ENCODE measurements at places on chromosomes 2 and 18. TPM values are rescaled to one million over a fixed set of nuclear protein-coding genes. Genes with fewer than 3 reads are reported as not detected.

Gene DNAH7
- total RNA-seq = not detected

Gene GALNT14
- 11.2 TPM for total RNA-seq

Gene GAL3ST2
- 0.44 TPM for total RNA-seq

Gene RESP18
- not detected for total RNA-seq

Gene CXCR1
- total RNA-seq = not detected

- no peak overlapping the region for H3K4me3 ChIP-seq
- no peak overlapping the region for H3K27ac ChIP-seq
- 0 out of 2 replicates have a peak, but pooled peaks cover 6% of the 10 kb centered on the region for H3K27me3 ChIP-seq
- DNase-seq = no peak
- no peaks in the 10 kb centered on the region for H3K36me3 ChIP-seq
Observed at GRCh38 chr18:25144820-25145219, 207.1 kb downstream of the ZNF521 start.

DNA sequence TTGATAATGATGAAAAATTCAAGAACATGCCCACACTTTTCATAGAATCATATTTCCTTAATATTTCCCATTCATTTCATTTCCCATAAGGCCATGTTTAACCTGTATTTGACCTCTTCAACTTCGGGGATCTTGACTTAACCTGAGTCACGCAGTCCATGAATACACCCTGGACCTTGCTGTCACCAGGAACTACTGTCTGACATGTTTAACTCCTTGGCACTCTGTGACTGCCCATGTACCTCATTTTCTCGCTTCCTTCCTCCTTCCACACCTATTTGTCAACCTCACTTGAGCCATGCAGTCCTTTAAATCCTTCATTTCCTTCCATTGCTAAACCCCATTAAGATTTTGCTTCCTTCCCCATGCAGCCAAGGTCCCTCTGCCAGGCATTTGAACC, 16.3 kb downstream of the ABCB11 start:
- DNase-seq = no peak
- peaks cover 3% of the 10 kb centered on the region for H3K4me1 ChIP-seq
- H3K36me3 ChIP-seq = no peaks in the 10 kb centered on the region
- H3K27ac ChIP-seq = no peak overlapping the region

DNA sequence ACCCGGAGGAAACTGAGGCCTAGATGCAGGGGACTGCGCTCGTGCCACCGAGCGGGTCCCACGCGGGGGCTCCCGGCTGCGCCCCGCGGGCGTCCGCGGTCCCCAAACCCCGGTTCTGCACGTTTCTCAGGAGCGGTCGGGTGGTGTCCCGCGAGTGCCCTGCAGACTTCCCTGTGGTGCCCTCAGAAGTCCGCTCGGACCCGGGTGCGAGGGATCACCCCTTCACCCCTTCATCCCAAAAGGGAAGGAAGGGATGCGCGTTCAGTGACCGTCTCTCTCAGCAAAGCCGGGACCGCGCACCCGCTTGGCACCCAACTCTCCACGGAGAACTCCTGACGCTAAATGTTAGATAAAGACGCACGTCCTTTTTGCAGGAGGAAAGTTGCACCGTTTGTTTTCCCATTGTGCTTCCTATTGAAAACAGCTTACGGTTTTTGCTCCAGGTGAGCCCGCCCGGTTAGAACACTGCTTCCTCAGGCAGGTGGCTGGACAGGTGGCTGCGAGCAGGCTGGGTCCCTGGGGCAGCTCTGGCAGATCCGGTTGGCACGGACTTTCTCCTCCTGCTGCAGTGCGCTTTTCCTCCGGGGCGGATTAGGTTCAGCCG, 779 bp downstream of the DGKD start:
- H3K27me3 ChIP-seq = no peaks in the 10 kb centered on the region
- H3K36me3 ChIP-seq = no peaks in the 10 kb centered on the region
- peak overlapping the region; percentile 63 for H3K27ac ChIP-seq
- peaks cover 29% of the 10 kb centered on the region for H3K4me1 ChIP-seq
- H3K4me3 ChIP-seq = peak overlapping the region; percentile 65
- DNase-seq = no peak

- no peaks in the 10 kb centered on the region for H3K36me3 ChIP-seq
- peak; percentile 60 for DNase-seq
- peak overlapping the region; percentile 7 for H3K4me3 ChIP-seq
- H3K27me3 ChIP-seq = no peaks in the 10 kb centered on the region
Observed at GRCh38 chr2:47016172-47016913, 100.7 kb upstream of the MCFD2 start.

DNA sequence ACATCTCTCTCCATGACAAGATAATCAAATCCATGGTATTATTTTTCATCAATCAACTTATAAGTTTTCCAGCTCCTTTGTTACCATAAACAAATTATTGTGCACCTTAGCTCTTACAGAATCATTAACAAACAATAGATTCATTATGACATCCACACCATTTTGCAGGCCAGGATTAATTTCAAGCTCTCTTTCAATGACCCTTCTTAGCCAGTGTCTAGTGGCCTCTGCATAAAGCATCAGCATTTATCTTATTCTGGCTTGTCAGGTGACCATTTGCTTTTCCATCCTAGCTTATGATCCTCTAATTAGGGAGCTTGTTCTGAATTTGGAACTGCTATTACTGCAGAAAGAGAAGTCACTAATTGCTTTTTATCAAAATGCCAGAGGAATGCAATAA, 806.2 kb upstream of the CHAC2 start:
- no peaks in the 10 kb centered on the region for H3K4me1 ChIP-seq
- H3K4me3 ChIP-seq = no peak overlapping the region
- no peaks in the 10 kb centered on the region for H3K36me3 ChIP-seq
- H3K27me3 ChIP-seq = no peaks in the 10 kb centered on the region
- no peak overlapping the region for H3K27ac ChIP-seq

DNA sequence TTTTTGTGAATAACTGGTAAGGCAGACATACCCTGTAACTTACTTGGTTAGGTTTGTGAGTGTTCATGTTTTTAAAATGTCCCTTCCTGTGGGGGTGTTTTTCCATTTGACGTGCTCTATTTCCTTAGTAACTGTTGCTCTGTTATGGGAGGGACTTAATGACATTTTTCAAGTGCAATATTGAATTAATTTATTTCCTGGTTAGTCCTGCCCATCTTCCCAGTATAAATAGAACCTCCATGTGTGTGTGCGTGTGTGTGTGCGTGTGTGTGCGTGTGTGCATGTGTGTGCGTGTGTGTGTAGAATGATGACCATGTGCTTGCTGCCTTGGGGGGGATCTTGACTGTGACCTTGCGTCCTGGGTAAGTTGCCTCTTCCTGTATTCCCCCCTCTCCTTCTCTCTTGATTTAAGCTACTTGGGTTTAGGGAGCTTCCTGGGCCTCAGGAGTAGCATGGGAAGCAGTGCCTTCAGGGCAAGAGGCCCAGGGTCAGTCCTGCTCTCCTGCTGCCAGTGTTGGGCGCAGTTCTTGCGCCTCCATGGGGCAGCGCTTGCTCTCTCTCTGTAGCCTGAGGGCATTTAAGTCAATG, 163.9 kb downstream of the LDLRAD4 start:
- no peaks in the 10 kb centered on the region for H3K4me1 ChIP-seq
- no peak overlapping the region for H3K27ac ChIP-seq
- no peaks in the 10 kb centered on the region for H3K27me3 ChIP-seq
- no peak overlapping the region for H3K4me3 ChIP-seq

DNA sequence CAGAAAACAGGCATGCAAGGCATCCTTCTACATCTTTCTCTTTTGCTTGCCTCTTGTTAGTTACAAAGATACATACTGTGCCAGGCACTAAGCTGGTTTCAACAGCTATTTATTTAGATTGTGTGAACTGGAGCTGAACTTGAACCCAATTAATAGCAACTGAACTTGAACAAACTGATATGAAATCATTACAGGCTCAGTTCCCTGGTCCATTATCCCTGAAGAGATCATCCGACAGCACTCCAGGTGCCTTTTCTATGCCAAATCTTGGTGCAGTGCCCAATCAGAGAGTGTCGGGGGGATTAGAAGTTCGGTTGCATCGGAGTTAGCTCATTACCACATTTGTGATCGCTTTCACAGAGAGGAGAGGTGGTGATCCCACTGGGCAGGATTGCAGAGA, 477.6 kb downstream of the PARD3B start:
- H3K4me1 ChIP-seq = peaks cover 7% of the 10 kb centered on the region
- DNase-seq = no peak
- H3K36me3 ChIP-seq = no peaks in the 10 kb centered on the region
- no peak overlapping the region for H3K27ac ChIP-seq

DNA sequence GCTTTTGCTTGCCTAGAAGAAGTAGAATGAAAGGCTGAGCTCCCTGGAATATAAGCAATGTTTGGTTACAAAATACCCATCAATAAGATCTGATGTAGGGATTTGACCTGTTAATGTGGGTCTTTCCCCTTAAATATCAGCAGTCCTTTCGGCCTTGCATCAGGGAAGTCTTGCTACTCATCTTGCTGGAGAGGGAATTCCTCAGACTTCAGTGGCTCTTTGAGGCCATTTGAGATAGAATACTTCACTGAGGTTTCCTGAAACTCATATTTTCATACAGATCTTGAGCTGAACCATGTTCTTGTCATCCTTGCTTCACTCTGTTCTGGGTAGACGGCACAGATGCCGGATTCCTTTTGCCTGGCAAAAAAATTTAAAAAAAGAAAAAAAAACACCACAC, 3.9 kb downstream of the TWIST2 start:
- no peak for DNase-seq
- peaks cover 6% of the 10 kb centered on the region for H3K27me3 ChIP-seq
- no peaks in the 10 kb centered on the region for H3K4me1 ChIP-seq
- H3K4me3 ChIP-seq = no peak overlapping the region

DNA sequence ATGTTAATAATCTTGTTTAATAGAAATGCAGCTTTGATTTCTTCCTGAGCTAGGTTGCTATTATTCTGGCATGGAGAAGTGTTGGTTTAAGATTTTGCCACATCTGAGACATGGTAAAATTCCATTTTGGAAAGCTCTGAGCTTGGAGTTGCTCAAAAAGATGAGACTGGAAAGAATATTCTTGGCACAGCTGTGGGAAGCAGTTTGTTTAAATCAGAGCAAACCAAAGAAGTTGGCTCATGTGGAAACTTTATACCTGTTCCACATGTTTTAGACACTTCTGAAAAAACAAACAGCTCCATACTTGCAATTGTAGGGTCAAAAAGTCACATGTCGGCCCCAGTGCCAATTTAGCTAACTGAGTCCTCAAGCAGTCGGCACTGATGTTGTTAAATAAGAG, 116.6 kb downstream of the SLC4A3 start:
- H3K27ac ChIP-seq = no peak overlapping the region
- H3K4me3 ChIP-seq = no peak overlapping the region
- H3K4me1 ChIP-seq = no peaks in the 10 kb centered on the region
- H3K36me3 ChIP-seq = peaks cover 35% of the 10 kb centered on the region
- no peak for DNase-seq
- no peaks in the 10 kb centered on the region for H3K27me3 ChIP-seq

GRCh38 chr18:23353459-23353858, 99.6 kb upstream of the RIOK3 start:
- H3K27me3 ChIP-seq = no peaks in the 10 kb centered on the region
- H3K27ac ChIP-seq = no peak overlapping the region
- H3K36me3 ChIP-seq = no peaks in the 10 kb centered on the region

DNA sequence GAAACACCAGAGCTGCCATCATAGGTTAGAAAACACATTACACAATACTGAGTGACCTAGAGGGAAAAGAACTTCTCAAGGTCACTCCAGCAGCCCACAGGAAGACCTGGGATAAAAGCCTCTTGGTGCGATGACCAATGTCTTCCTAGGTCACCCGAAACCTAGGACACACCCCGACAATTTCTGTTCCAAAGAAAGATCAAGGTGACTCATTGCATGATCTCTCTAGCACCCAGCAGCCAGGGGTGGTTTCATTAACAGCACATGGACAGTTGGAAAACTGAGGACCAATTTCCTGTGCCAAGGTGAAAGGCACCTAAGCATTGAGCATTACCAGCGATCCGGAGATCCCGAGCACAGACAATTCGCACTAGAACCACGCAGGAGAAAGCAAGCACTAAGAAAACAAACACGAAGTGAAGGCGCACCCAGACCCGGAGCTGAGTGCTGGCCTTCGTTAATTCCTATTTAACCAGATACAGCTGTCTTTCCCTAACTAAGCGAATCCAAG, 1.5 kb downstream of the CACNB4 start:
- no peaks in the 10 kb centered on the region for H3K27me3 ChIP-seq
- no peak overlapping the region for H3K27ac ChIP-seq
- peak; percentile 13 for DNase-seq
- H3K36me3 ChIP-seq = no peaks in the 10 kb centered on the region
- H3K4me1 ChIP-seq = no peaks in the 10 kb centered on the region

DNA sequence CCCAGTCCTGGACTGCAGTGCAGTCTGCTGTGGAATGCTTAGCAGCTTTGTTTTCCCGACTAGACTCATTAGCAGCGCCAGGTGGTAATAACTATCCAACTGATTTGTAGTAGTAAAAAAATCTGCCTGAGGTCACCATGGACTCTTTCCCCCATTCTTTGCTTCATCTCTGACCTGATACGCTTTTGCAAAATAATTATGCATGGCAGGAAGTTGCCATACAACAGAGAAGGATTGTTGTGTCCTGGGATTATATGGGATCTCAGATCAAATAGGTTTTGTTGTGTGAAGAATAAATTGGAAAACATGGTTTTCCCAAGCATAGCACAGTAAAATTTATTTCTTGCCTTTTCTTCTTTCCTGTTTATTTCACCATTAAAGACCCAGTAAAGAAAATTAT, 72.4 kb upstream of the ATP5MC3 start:
- no peaks in the 10 kb centered on the region for H3K27me3 ChIP-seq
- H3K4me3 ChIP-seq = no peak overlapping the region
- H3K4me1 ChIP-seq = no peaks in the 10 kb centered on the region
- no peak for DNase-seq
- H3K27ac ChIP-seq = no peak overlapping the region

GRCh38 chr18:26181343-26181826, 44.9 kb upstream of the TAF4B start:
- no peaks in the 10 kb centered on the region for H3K36me3 ChIP-seq
- no peak for DNase-seq
- no peaks in the 10 kb centered on the region for H3K4me1 ChIP-seq
- H3K4me3 ChIP-seq = no peak overlapping the region
- no peak overlapping the region for H3K27ac ChIP-seq

DNA sequence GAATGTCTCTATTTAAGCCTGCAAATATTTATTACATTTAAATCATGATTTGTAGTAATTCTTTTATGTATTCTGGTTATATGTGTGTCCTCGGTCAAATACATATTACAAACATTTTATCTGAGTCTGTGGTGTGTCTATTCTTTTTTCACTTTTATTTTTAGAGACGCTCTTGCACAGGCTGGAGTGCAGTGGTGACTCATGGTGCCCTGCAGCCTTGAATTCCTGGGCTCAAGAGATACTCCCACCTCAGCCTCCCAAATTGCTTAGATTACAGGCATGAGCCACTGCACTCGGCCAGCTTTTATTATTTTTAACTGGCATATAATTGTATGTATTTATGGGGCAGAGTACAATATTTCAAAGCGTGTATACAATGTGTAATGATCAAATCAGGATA, 47.5 kb downstream of the ARID5A start:
- no peak overlapping the region for H3K27ac ChIP-seq
- H3K27me3 ChIP-seq = no peaks in the 10 kb centered on the region
- H3K36me3 ChIP-seq = no peaks in the 10 kb centered on the region
- H3K4me3 ChIP-seq = no peak overlapping the region
- no peak for DNase-seq

- no peaks in the 10 kb centered on the region for H3K36me3 ChIP-seq
- H3K27me3 ChIP-seq = no peaks in the 10 kb centered on the region
- no peak for DNase-seq
Observed at GRCh38 chr2:123609077-123609476, 416.0 kb upstream of the CNTNAP5 start.

GRCh38 chr2:177245010-177245422, 19.5 kb downstream of the NFE2L2 start:
- H3K27ac ChIP-seq = peak overlapping the region; percentile 81
- DNase-seq = peak; percentile 64
- peaks cover 70% of the 10 kb centered on the region for H3K4me1 ChIP-seq
- H3K36me3 ChIP-seq = no peaks in the 10 kb centered on the region
- H3K27me3 ChIP-seq = no peaks in the 10 kb centered on the region

Measured in HCT116 (cell line).